ENCODE measurements at places on chromosomes 12 and 14.
A peak's percentile ranks its signal among the peaks of the same experiment; 100 is the strongest.

GRCh38 chr14:91273273-91273884 lies 28.9 kb upstream of the GPR68 start:
- no peaks in the 10 kb centered on the region for H3K27me3 ChIP-seq
- peaks cover 70% of the 10 kb centered on the region for H3K36me3 ChIP-seq
- no peak overlapping the region for H3K4me3 ChIP-seq

- peaks cover 87% of the 10 kb centered on the region for H3K4me1 ChIP-seq
- H3K27me3 ChIP-seq: no peaks in the 10 kb centered on the region
- no peak for DNase-seq
- H3K27ac ChIP-seq: peak overlapping the region; percentile 29
- peaks cover 47% of the 10 kb centered on the region for H3K36me3 ChIP-seq
Measured at GRCh38 chr14:61512026-61512834, 183.1 kb upstream of the HIF1A start.

DNA sequence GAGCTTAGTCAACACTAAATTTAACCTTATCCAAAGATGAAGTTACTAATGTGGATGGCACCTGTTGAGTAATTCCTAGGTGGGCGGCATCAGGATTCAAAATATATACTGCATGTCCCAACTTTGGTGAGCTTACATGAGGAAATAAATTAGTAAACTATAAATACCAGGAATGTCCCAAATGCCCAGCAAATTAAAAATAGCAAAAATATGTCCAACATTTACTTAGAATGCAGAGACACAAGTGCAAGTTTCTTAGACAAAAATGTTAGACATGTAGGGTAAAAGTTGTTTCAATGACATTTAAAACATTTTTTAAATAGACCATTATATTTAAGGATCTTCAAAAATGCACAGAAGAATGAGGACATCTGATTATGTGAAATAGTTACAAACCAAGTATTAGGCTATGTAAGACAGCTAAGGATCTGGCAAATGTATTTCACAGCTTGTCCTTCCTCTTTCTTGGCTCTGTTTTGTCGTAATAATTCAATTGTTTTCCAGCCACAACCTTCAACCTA lies 115.9 kb downstream of the NAV3 start:
- H3K27me3 ChIP-seq: no peaks in the 10 kb centered on the region
- DNase-seq: no peak
- H3K36me3 ChIP-seq: no peaks in the 10 kb centered on the region
- no peak overlapping the region for H3K27ac ChIP-seq

GRCh38 chr12:107543416-107543815 lies 142.2 kb upstream of the PWP1 start:
- H3K4me1 ChIP-seq: no peaks in the 10 kb centered on the region
- peaks cover 6% of the 10 kb centered on the region for H3K36me3 ChIP-seq
- no peak overlapping the region for H3K27ac ChIP-seq
- no peak for DNase-seq

- no peak overlapping the region for H3K4me3 ChIP-seq
- no peaks in the 10 kb centered on the region for H3K4me1 ChIP-seq
- no peak for DNase-seq
- H3K27ac ChIP-seq: no peak overlapping the region
- H3K27me3 ChIP-seq: no peaks in the 10 kb centered on the region
Measured at GRCh38 chr14:43483415-43483814, 1023.7 kb downstream of the FSCB start.

GRCh38 chr14:63952053-63952932 lies 99.5 kb downstream of the SYNE2 start:
- H3K36me3 ChIP-seq: peaks cover 32% of the 10 kb centered on the region
- no peaks in the 10 kb centered on the region for H3K4me1 ChIP-seq
- no peak for DNase-seq
- H3K27ac ChIP-seq: no peak overlapping the region
- no peaks in the 10 kb centered on the region for H3K27me3 ChIP-seq
- no peak overlapping the region for H3K4me3 ChIP-seq

- H3K27me3 ChIP-seq: no peaks in the 10 kb centered on the region
- no peak overlapping the region for H3K27ac ChIP-seq
- H3K4me1 ChIP-seq: no peaks in the 10 kb centered on the region
- DNase-seq: no peak
Measured at GRCh38 chr12:85405781-85406522, 125.9 kb downstream of the ALX1 start.

DNA sequence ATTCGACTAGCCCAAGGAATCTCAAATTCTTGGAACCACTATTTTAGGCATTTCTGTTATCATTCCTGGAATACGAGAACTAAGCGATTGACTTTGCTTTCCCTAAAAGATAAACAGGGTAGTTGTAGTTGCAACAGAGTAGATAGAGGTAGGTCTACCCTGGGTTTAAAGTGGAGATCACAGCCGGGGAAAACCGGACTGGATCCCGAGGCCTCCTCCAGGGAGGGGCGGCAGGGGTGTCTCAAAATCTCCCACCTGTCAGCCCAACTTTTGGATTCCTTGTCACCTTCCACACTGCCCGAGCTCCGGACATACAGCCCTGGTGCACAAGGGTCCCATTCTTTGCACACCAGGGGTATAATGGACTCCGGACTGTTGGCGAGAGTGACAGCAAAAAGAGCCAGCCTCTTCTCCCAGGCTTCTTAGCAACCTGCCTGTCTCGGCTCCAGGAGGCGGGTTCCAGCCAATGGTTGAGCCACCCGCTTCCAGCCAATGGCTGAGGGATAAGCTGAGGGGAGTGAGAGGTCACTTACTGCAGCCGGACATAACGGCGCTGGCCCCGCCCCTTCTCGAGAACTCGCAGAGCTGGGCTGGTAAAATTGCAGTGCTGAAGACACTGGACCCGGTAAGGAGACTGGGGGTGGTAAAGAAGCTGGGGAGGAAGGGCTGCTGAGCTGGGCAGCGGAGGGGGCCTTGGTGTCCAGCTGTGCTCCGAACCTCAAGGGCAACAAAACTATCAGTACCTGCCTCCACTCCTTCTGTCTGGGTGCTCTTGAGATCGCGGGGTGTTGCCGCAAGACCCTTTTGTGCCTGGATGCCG lies at the start of gene SUOX:
Gene SUOX, plus strand, starts transcription at position 562 of the 820 bp plus-strand sequence. CDS start 4,946 bp downstream, outside the sequence.
- peaks cover 21% of the 10 kb centered on the region for H3K36me3 ChIP-seq
- H3K4me3 ChIP-seq: no peak within 1 kb of the TSS
- no peak within 1 kb of the TSS for H3K27ac ChIP-seq
- H3K27me3 ChIP-seq: no peaks in the 10 kb centered on the region

DNA sequence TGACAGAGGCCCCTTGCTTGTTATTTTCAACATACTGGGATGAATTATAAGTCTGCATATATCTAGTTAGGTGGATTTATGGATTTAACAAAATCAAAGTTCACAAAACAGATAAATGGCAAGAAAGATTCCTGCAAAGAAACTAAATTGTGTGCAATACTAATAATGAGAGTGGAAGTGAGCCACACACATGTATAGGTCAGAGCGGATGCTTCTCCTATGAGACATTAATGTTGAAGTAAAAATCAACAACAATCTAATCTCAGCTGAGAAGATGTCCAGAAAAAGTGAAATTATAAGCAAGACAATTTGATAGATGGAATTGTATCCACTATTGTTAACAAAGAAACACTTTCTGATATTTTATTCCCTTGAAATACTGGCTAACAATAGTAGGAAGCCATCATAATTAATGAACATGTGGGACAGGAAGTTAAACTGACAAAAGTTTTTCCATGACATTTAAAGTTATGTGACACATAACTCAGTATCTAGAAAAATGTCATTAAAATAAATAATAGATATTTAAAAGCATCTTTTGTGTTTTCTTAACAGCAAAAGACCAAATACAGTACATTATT lies 39.7 kb downstream of the RAD51B start:
- H3K4me3 ChIP-seq: no peak overlapping the region
- no peaks in the 10 kb centered on the region for H3K27me3 ChIP-seq
- no peaks in the 10 kb centered on the region for H3K4me1 ChIP-seq
- H3K27ac ChIP-seq: no peak overlapping the region

GRCh38 chr12:109720152-109720856 lies 6.7 kb downstream of the FAM222A start:
- H3K4me3 ChIP-seq: no peak overlapping the region
- H3K36me3 ChIP-seq: no peaks in the 10 kb centered on the region
- peaks cover 9% of the 10 kb centered on the region for H3K27me3 ChIP-seq
- DNase-seq: no peak

DNA sequence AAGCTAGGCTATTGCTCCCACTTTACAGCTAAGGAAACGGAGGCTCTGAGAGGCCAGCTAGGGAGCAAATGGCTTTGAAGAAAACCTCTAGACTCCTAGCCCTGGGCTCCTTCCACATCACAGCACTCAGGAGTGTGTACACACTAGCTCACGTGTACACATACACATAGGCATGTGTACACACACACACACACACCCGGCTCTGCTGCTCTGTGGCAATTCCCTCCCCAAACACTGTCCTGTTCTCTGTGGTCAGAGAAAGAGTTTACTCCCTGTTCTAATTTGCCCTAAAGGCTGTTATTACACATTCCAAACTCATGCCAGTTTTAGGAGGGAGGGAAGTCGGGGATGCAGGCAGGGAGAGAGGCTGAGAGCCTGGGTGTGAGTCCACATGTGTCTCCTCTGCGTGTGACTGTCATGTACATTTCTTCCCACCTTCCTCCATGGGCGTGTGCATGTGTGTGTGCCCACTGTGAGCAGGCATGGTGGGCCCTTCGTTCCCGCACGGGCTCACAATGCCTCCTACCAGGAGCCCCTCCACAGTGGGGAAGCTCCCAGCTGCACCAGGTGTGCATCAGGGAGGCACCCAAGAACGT lies 14.2 kb downstream of the TRPV4 start:
- no peaks in the 10 kb centered on the region for H3K36me3 ChIP-seq
- no peak overlapping the region for H3K4me3 ChIP-seq

GRCh38 chr12:26768611-26769603 lies 64.1 kb downstream of the ITPR2 start:
- H3K27me3 ChIP-seq: no peaks in the 10 kb centered on the region
- H3K27ac ChIP-seq: no peak overlapping the region
- H3K4me3 ChIP-seq: no peak overlapping the region
- H3K4me1 ChIP-seq: no peaks in the 10 kb centered on the region
- no peak for DNase-seq

- no peaks in the 10 kb centered on the region for H3K36me3 ChIP-seq
- peaks cover 23% of the 10 kb centered on the region for H3K4me1 ChIP-seq
- no peak overlapping the region for H3K4me3 ChIP-seq
- no peaks in the 10 kb centered on the region for H3K27me3 ChIP-seq
- DNase-seq: no peak
Measured at GRCh38 chr14:89205137-89205740, 211.8 kb downstream of the FOXN3 start.

GRCh38 chr12:39426636-39427240 lies 16.2 kb downstream of the KIF21A start:
- H3K27ac ChIP-seq: no peak overlapping the region
- H3K27me3 ChIP-seq: no peaks in the 10 kb centered on the region
- H3K4me3 ChIP-seq: no peak overlapping the region
- DNase-seq: no peak

DNA sequence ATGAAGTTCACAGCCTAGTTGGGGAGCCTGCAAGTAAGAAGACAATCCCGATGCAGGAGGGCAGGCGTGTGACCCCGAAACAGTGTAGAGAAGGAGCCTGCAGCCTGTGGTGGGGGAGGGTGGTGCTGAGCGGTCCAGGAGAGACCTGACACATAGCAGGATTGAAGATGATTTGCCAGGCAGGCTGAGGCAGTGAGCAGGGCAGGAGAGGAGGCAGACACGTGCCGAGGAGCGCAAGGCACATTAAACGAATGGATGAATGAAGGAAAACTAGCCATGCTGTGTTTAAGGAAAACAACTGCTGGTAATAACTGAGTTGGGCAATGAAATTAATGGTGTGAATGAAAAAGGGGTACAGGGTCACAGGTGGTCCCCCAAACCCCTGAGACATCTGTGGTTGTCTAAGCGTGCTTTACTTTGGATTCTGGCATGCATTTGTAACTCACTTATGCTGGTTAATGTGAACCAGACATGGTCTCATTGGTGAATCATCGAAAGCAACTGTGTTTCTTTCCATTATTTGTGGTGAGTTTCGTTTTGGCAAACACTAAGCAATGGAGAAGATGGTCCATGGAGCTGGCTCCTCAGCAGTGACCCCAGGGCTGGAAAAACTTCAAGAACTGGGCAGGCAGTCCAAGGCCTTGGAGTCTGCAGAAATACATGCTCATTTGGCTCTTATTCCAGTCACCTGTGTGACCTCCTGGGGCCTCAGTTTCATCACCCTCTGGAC lies 96.9 kb upstream of the EVL start:
- H3K4me1 ChIP-seq: peaks cover 13% of the 10 kb centered on the region
- no peak overlapping the region for H3K4me3 ChIP-seq
- H3K36me3 ChIP-seq: no peaks in the 10 kb centered on the region
- no peaks in the 10 kb centered on the region for H3K27me3 ChIP-seq
- no peak overlapping the region for H3K27ac ChIP-seq

GRCh38 chr12:4829793-4830162 lies 79.9 kb upstream of the KCNA1 start:
- H3K4me1 ChIP-seq: peaks cover 62% of the 10 kb centered on the region
- DNase-seq: no peak
- no peaks in the 10 kb centered on the region for H3K27me3 ChIP-seq
- peak overlapping the region; percentile 10 for H3K27ac ChIP-seq
- no peaks in the 10 kb centered on the region for H3K36me3 ChIP-seq

GRCh38 chr12:27003421-27004381 lies 10.5 kb downstream of the TM7SF3 start:
- no peaks in the 10 kb centered on the region for H3K36me3 ChIP-seq
- no peak overlapping the region for H3K4me3 ChIP-seq
- H3K4me1 ChIP-seq: peaks cover 10% of the 10 kb centered on the region

DNA sequence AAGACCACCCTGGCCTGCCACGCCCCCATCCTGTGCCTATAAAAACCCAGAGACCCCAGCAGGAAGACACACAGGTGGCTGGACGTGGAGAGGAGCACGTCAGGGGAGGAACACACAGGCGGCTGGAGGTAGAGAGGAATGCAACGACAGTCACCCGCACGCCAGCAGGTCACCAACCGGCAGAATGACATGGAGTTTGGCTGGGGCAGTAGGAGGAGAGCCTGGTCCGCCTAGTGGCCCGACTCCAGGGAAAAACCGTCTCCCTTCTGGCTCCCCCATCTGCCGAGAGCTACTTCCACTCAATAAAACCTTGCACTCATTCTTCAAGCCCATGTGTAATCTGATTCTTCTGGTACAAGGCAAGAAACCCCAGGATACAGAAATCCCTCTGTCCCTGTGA lies 62.7 kb upstream of the KCNH3 start:
- no peak for DNase-seq
- H3K36me3 ChIP-seq: no peaks in the 10 kb centered on the region
- H3K27me3 ChIP-seq: no peaks in the 10 kb centered on the region
- no peak overlapping the region for H3K4me3 ChIP-seq
- H3K4me1 ChIP-seq: peaks cover 8% of the 10 kb centered on the region

DNA sequence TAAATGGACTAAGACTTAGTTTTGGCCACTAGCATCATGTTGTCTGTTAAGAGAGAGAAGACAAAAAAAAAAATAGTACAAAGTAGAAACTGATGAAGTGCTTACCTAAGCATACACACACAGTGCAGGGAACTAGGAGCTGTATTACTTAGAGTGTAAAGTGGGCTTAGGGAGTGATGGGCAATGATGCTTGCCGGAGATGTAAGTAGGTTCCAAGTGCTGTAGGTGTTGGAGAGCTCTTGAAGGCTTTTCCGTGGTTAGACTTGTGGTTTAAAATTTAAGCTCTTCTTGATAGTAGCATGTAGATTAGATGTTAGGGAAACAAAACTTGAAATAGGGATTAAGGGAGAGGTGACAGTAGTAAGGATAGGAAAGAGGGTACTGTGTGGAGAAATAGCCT lies 34.7 kb downstream of the MIA2 start:
- no peaks in the 10 kb centered on the region for H3K27me3 ChIP-seq
- DNase-seq: peak; percentile 11
- H3K4me3 ChIP-seq: peak overlapping the region; percentile 94
- H3K27ac ChIP-seq: peak overlapping the region; percentile 86
- H3K36me3 ChIP-seq: no peaks in the 10 kb centered on the region
